ENCODE measurements at places on chromosomes 7 and 10.

DNA sequence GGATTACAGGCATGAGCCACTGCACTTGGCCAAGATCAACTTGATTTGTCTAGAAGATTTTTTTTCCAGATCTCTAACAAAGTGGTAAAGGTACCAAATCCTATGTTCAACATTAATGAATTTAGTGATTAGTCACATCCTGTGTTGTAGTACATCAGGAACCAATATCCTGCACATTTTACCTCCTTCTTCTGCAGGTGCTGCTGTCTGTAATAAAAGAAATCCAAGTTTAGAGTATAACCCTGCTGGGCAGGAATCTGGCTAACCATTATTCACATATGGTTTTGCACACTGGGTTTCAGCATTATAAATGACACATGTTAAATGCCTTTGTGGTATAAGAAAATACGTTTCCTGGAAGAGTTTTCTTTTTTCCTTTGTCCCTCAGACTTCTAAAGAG, 10.8 kb downstream of the PARD3 start:
- DNase-seq = no peak

DNA sequence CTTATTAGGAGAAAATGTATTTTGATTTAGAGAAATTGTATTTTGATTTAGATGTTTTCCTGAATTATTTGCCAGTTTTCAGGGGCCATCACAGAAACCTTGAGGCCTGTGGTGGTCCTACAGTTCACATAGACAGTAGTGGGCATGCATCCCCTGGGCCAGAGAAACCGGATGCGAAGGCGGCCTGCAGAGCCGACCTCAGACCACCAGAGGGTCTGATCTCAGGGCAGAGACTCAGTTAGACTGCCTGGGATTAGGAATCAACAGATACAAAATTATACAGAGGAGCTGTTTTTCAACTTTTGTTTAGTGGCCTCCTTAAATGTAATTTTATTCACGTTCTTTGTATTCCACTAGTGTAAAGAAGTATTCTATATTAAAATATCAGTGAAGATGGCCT, 158.4 kb downstream of the PAXIP1 start:
- no peak for DNase-seq

DNA sequence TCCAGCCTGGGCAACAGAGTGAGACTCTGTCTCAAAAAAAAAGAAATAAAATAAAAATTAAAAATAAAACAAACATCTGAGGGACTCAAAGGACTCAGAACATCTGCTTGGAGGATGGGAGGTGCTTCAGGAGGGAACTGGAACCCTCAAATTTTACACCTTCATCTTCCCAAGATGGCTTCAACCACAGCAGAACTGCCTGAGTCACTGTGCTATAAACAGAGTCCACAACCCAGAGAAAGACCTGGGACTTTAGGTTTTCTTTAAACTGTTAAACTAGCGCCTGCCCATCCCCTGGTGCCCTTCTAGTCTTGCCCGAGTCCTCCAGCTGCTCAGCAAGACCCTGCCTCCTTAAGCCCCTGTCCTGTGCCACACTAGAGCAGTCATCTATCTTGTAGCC, 40.8 kb downstream of the RGS10 start:
- no peak for DNase-seq

- no peak for DNase-seq
These were observed 4.6 kb downstream of the SEC23IP start for GRCh38 chr10:119896937-119897770.

- no peak for DNase-seq
These were observed 69.0 kb upstream of the NPVF start for GRCh38 chr7:25297278-25297677.

DNA sequence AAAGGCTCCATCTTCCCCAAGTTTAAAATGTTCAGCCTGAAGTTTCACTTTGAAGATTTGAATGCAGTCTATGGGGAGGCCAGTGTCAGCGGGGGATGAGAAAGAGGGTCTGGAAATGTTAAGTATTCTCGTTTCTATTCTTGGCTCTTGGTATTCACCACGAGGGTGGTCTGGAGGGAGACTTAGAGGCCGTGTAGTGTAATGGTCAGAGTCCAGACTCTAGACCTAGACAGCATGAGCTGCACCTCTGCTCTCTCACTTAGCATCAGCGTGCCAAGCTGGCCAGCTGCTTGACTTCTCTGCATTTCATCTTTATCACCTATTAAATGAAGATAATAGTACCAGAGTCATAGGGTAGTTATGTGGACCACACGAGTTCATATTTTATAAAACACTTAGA, 57.9 kb downstream of the MKX start:
- no peak for DNase-seq

- no peak for DNase-seq
These were observed 1.2 kb downstream of the USP6NL start for GRCh38 chr10:11610166-11610825.

DNA sequence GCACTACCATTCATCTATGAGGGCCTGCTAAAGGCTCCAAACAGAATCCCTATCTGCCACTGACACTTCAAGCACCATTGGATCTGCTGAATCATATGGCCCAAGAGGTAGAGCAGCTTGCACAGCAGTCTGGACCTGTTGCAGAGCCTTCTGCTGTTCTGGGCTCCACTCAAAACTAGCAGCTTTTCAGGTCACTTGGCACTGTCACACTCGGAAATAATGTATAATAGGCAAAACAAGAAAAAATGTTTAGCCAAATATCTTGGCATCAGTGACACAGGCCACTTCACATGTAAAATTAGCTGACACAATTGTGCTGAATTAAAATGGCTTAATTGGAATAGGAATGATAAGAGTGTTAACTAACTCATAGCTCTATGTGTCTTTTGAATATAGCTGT, 1182.9 kb upstream of the LRRTM3 start:
- DNase-seq = no peak

DNA sequence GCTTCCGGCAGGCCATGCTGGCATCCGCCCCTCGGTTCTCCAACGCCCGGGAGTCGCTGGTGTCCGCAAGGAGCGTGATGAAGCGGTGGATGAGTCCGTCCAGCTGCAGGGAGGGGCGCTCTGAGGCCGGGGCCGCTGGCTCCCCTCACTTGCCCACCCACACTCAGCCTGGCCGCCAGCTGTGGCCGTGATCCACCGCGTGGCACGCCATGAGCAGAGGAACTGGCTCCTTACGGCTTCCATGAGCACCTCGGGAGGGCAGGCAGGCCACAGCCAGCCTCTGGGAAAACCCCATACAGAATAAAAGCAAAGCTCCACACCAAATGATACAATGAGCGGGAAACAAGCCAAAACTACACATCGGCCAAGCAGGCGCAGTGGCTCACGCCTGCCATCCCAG, 15.5 kb upstream of the MICALL2 start:
- no peak for DNase-seq

- DNase-seq = no peak
These were observed 96.8 kb upstream of the AGR3 start for GRCh38 chr7:16978358-16979244.

- DNase-seq = no peak
These were observed 7.5 kb upstream of the ZKSCAN1 start for GRCh38 chr7:100007887-100008286.

DNA sequence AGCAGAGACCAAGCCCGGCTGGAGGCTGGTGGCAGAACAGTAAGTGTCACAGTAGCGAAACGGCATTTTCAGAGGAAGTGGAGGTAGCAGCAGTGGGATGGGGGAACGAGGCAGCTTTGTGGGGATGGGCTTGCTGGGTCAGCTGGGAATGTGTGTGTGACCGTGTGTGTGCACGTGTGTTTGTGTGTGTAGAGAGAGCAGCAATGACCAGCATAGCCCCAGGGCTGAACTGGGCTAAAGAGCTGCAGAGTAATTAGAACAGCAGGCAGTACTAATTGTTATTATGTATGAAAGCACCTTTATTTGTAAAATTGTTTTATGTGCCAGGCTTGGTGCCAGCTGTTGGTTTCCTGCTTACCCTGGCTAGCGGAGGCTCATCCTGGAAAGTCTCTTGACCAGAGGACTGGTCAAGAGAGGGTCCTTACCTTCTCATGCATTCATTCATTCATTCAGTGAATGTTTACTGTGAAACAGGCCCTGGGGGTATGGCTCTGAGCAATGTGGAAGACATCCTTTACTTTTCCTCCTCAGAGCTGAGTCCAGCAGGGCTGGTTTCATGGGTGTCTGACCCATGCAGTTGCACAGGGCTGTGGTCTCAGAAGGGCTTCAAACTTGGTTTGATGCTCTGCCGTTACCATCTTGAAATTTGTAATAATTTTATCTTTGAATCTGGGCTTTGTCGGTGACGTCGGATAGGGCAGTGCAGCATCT, 184.6 kb downstream of the SEC23IP start:
- no peak for DNase-seq

DNA sequence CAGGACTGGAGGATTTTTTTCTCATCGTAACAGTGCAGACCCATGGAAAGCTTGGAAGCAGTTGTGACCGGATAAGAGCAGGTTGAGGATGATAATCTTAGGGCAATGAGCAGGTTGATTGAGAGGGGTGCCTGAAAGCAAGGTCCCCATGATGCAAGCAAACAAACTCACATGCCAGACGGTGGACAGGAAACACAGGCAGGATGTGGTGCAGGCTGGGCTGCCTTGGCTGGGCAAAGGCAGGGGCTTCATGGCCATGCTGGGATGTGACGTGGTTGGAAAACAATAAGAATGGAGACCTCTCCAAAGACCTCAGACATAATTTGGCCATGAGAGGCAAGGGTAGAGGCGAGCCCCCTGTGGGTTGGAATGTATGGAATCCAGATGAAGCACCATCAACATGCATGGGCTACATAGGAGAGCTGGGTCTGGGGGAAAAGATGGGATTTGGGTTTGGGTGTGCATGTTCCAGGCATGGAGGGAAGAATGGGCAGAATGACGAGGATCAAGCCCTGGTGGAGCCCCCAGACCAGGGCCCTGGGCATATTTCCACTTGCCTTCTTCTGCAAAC, 58.3 kb downstream of the IKZF1 start:
- DNase-seq = no peak

DNA sequence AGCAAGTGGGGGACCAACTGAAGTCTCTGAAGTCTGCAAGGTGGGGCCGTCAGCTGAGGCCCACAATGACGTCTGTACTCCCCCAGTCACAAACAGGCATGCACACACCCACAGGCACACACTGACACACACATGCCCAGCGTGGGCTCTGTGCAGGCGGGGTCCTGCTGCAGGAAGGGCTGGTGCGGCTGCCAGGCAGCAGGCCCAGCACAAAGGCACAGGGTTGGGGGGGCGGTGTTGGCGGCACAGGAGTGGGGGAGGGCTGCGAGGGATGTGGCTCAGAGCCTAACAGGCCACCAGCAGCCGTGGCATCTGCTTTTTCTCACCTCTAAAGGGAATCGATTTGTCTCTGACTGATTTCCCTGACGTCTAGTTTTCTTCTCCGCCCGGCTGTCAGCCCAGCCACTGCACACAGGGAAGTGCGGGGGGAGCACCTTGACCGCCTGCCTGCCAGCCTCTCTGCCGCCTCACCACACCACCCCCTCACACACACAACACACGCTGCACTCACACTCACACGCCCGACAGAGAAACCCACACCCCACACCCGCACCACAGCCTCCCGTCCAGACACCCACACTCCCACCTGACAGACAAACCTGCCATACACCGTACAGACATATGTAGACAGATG, 43.5 kb upstream of the ZMIZ1 start:
- DNase-seq = no peak

GRCh38 chr10:54124209-54124885, 676.7 kb downstream of the PCDH15 start:
- DNase-seq = no peak

- DNase-seq = no peak
These were observed 233.1 kb downstream of the CCDC3 start for GRCh38 chr10:12768156-12769100.

DNA sequence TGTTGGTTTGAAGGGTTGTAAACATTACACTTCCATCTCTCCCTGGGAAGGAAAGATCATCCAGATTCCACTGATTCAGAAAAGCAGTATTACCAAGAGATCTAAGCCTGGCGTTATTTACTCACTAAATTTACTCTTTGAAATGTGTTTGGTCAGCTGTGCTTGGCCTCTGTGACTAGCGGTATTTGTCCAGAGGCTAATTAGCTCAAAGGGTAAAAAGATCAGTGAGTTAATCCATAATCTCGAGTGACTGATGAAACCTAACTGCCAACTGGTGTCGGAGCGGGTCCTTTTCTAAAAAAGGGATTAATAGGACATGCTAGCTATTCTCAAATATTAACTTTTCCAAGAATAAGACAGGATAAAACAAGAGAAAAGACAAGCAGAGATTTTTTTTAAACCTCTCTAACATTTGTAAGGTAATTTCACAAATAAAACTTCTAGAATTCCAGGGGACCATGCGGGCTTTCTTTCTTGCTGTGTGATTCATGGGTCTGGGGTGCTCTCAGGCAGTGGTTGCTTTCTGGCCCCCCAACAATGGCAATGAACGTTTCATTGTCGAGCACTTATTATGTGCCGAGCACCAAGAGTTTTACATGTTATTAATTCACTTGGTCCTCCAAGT, 247.3 kb upstream of the AOAH start:
- DNase-seq = no peak

- DNase-seq = no peak
These were observed 197.9 kb downstream of the HDAC9 start for GRCh38 chr7:18693406-18693805.

- DNase-seq = peak; percentile 61
These were observed 25.3 kb downstream of the CCDC6 start for GRCh38 chr10:59880971-59881510.

GRCh38 chr10:48714088-48714487, 29.4 kb downstream of the WDFY4 start:
- no peak for DNase-seq

GRCh38 chr10:70891627-70892026, 3.3 kb upstream of the PCBD1 start:
- DNase-seq = no peak

GRCh38 chr7:106723398-106723797, 62.4 kb upstream of the CCDC71L start:
- no peak for DNase-seq

DNA sequence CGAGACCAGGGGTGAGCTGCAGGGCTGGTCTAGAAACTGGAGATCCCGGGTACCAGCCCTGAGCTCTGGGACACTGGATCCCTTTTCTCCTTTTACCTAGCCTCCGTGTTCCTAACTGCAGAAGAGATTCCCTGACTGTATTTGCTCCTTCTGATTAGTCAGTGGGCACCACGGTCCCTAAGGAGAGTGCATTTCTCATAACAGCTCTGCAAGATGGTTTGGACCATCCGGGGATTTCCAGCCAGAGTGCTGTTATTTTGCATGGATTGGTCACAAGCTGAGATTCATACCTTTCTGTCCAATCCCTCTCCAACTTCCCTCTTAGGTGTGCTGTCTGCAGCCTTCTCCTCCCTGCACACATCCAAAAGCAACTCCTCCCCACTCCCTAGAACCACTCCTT, 122.6 kb downstream of the MYL10 start:
- DNase-seq = no peak

GRCh38 chr7:155796381-155797261, 15.6 kb downstream of the SHH start:
- peak; percentile 91 for DNase-seq

- no peak for DNase-seq
These were observed 57.4 kb downstream of the ADRB1 start for GRCh38 chr10:114100848-114101741.

DNA sequence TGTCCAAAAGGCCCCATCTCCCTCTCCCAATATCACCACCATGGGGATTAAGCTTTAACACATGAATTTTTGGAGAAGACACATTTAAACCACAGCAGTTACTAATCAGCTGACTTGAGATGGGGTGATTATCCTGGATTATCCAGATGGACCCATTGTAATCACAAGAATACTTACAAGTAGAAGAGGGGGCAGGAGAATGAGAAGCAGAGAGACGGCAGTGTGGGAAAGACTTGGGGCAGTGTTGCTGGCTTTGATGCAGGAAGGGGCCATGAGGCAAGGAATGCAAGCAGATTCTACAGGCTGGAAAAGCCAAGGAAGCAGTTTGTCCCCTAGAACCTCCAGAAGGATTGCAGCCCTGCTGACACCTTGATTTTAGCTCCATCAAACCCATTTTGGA, 30.7 kb upstream of the INMT start:
- no peak for DNase-seq

GRCh38 chr7:70000737-70001348, 402.6 kb downstream of the AUTS2 start:
- DNase-seq = no peak
